ENCODE measurements at places on chromosomes 12 and 14.

DNA sequence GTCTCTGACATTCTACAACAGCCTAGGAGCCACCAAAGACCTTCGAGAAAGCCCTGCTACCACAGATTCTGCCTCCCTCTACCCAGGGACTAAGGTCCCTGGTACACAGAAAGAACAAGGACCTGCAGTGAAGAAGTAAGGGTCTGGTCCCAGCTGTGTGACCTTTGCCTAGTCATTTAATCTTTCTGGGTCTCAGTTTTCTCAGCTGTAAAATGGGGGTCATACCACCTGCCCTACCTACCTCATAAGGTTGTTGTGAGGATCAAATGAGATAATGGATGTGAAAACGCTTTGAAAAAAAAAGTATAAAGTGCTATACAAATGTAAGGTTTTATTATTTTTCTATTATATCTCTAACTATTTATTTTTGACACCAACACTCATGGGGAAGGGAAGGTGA lies 5.2 kb upstream of the PRKAG1 start:
- no peak for DNase-seq

DNA sequence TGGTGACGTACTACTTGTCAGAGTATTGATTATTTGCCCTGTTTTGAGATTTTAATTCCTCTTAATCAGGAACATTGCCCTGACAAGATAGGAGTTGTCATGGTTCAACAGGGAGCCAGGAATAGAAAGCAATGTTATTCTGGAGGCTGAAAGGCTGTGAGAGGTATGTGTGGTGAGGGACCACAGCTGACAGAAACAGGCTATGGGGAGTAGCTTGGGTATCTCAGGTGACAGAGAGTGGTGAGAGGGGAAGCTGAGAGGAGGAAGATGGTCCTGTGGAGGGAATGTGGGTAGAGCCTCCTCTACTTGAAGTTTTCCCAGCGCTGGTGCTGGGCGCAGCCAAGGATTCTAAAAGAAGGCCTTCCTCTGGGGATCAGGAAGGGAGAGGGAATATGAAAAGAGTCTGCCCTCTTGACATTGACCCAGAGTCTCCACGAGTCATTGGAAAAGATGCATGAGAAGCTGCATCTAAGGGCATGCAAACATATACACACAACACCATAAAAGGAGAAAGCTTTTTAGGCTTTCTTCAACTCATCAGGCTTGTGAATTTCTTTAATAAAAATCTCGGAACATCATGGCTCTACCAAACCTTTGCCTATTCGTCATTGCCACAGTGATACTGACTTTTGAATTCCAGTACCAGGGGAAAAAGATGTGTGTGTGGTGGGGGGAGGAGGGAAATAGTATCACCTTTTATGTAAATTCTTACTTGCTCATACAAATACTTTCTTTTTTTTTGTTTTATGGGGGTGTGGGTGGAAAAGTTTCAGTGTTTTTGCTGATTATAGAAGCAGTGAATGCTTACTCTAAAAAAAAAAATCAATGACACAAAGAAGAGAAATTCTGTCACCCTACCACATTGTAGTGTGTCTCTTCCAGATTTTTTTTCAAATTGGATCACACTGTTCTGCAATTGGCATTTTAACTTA lies 39.9 kb upstream of the DHRS7 start:
- no peak for DNase-seq

- no peak for DNase-seq
These were observed 93.9 kb upstream of the RASSF8 start for GRCh38 chr12:25864306-25865276.

DNA sequence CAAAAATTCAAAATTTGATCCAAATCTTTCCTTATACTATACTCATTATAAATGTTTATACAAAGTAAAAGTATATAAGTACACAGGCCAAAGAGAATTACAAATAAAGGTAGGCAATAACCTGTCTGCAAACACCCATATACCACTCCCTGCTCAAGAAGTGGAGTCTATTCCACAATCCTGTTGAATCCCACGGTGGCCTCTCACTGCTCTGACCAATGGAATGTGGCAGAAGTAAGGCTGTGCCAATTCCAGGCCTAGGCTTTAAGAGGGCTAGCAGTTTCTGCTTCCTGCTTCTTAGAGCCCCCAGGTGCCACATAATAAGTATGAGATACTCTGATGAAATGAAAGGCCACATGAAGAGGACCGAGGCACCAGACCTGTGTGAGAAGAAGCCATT lies 79.8 kb upstream of the CFL2 start:
- DNase-seq = no peak

GRCh38 chr12:98439471-98439951 lies 75.9 kb upstream of the TMPO start:
- DNase-seq = no peak

DNA sequence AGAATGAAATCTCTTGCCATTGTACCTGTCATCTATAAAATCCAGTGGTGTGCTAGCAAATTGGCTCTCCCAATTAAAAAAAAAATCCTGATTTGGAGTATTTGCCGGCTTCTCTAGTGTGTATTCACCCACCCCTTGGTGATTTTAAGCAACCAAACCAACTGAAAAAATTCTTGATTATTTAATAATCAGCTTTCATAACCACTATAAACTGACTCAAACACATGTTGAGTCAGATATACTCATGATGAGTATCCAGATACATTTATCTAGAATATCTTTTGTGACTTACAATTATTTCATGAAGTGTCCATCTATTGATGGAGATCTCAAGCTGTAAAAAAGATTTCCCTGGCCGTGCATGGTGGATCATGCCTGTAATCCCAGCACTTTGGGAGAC lies 205.4 kb downstream of the RASSF9 start:
- no peak for DNase-seq

- DNase-seq = no peak
These were observed 50.9 kb upstream of the E2F7 start for GRCh38 chr12:77116277-77116676.

GRCh38 chr12:19215115-19215514 lies 85.6 kb downstream of the PLEKHA5 start:
- no peak for DNase-seq

DNA sequence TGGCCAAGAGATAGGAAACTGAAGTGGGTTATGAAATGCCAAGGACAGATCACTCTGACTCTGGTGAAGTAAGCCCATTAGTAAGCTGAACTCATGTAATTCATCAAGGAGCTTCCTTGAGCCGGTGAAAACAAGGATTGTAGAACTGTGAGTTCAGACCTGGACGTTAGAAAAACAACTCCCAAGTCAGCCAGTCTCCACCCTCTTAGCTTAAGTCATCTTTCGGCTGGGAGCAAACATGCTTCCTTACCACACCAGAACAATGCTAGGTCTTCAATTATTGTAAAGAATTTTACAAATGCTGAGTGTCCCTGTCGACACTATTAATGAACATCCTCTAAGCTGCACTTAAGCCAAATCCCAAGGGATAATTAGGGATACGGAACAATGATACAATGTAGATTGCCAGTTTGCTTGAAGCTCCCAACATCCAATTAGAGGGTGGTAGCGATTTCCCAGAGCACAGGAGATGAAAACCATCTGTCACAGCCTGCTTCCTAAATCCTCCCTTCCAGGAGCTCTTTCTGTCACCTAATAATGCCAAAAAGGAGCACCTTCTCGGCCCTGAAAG lies 45.7 kb upstream of the VASH1 start:
- DNase-seq = no peak

DNA sequence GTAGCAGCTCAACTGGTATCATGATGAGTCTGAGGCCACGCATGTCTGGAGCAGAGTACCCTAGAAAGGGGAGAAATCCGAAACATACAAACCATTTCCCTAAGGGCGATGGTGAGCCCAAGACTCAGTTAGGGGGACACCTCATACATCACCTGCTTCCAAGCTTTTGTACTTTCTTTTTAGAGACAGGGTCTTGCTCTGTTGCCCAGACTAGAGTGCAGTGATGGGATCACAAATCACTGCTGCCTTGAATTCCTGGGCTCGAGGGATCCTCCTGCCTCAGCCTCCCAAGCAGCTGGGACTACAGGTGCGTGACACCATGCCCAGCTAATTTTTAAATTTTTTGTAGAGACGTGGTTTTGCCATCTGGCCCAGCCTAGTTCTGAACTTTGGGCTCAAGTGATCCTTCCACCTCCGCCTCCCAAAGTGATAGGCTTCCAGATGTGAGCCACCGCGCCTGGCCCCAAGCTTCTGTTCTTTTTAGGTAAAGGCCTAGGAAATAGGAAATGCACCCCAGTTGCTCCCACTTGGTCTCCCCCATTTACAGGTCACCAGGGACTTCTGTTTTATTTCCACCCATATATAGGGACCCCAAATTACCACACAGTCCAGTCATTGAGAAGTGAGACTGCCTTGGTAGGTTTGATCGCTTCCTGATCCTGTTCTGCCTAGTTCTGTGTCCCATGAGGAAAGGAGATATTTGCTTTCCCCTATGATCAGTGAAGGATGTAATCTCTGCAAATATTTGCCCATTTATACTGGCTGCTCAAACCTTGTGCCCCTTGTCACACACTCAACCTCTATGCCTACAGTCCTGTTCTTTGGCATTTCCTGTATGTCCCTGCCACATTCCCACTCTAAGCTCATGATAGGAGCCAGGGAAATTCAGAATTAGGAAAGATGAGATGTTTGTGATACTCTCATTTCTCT lies at the start of gene APOF:
APOF (minus strand) TSS at position 728 of the 930 bp plus-strand sequence; CDS start at position 616, 112 bp downstream.
- DNase-seq = no peak
